ENCODE measurements at places on chromosomes 12 and 14.

GRCh38 chr14:23153851-23154796, 29.3 kb downstream of the SLC7A8 start:
- DNase-seq: peak; percentile 79

GRCh38 chr12:128339631-128340030, 72.7 kb downstream of the TMEM132C start:
- no peak for DNase-seq

DNA sequence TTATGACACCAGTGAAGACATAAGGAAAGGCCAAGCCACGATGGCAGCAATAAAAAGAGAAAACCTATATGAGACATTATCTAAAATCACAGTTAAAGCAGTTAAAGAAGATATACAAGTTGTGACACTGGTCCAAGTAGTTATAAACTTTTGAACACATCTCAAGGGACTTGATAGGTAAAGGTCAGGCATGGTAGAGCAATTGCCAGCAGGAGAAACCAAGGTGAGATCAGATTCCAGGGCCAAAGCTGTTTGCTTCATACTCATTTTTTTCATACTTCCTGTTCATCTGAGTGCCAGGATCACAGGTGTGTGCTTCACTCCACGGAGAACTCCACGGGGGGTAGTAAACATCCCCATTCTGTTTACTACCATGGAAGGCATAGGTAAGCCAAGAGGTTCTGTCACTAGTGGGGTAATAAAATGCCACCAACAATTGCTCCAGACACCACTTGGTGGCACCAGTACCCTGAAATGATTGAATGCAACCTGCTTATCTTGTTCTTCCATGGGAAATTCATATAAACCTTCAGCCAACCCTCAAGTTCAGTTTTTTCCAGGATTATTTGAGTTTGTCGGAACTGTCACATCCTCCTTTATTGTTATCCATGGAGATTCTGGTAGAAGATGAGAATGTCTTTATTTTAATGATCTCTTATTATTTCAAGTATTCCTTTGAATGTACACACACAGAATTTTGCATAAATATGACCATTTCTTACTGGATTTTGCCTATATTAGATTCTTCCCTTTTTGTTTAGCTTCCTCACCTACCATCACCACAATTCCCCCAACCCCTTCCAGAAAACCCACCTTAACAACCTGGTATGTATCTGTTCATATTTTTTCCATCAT, 59.2 kb upstream of the TSPAN8 start:
- peak; percentile 68 for DNase-seq

GRCh38 chr12:94889445-94890210, 113.9 kb downstream of the NDUFA12 start:
- DNase-seq: no peak

DNA sequence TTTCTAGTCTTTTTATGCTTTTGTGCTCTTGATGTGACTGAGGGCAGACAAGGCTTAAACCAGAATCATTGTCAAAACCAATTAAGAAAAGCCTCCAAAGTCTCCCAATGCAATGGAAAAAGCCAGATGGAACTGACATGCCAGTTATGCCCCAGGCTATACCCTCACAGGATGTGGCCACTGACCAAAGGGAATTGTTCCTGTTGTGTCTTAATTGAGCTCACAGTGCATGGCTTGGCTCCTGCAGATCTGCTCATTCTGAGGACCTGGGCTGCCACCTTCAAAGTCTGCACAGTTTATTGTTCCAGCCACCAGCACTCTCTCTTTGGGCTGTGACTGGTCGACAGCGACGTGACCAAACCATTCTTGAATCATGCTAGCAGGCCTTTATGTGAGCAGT, 17.1 kb upstream of the BICD1 start:
- DNase-seq: no peak

DNA sequence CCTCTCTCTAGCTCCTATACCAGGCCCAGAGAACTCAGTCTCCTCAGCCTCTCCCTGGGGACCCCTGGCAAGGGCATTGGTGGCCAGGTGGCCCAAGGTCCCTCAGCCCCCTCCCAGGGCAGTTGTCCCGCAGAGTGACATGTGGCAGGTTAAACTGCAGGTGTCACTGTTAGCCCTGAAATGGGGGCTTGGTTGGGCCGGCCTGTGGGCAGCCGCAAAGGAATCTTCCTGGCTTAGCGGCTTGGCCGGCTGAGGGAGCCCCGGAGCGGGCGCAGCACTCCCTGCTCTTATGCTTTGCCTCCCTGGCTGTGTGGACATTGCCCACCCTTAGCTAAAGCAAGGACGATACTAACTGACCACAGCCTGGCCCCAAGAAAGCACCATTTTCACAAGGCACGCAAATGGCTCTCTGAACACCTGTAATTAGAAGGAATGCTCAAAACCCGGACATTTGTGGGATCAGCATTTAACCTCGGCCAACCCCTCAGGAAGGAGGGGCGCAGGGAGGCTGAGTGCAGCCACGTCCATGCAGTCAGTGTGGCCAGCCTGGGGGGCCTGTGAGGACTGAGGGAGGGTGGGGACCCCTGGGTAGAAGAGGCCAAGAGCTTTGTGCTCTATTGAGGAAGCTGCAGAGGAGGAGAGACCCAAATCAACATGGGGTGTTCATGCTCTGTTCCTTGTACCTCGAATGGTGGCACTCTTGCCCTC, 82.2 kb downstream of the PAPOLA start:
- no peak for DNase-seq

DNA sequence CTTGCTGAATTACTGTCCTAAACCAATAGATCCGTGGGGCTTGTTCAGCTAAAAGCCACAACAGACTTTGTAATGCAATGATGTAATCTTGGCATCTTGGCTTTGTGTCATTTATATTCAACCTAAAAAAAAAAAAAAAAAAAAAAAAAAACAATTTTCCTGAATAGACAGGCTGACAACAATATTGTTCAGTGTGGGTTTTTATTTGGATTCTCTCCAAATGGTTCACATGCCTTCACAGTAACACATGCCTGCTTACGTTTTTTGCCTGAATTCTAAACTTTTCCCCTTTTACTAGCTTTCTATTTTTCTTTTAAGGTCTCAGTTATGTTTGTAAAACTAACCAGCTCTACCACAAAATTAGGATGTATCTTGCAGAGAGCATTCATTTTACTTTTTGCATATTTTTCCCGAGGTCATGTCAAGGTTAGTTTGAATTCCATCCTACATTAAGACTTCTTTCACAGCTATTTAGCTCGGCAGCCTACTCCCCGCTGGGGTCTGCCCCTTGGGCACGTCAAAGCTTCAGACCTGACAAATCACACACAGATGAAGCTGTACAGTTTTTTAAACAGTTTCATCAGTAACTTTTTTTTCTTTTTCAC, 213.7 kb upstream of the NPAS3 start:
- no peak for DNase-seq

DNA sequence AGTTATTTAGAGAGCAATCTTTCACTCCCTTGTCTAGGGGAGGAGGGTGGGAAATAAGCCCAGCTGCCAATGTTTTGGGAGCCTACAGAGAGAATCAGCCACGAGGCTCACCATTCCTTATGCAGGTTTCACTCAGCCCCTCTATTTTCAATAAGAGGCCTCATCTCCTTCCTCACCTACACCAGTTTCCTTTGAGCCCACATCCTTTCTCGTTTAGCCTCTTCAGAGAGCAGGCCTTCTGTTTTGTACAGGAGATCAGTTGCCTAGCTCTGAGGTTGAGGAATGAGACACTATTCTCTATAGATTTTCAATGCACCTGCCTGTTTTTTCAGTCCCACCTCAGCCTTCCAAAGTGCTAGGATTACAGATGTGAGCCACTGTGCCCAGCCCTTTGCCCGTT, 17.9 kb downstream of the SNAPC1 start:
- DNase-seq: no peak

DNA sequence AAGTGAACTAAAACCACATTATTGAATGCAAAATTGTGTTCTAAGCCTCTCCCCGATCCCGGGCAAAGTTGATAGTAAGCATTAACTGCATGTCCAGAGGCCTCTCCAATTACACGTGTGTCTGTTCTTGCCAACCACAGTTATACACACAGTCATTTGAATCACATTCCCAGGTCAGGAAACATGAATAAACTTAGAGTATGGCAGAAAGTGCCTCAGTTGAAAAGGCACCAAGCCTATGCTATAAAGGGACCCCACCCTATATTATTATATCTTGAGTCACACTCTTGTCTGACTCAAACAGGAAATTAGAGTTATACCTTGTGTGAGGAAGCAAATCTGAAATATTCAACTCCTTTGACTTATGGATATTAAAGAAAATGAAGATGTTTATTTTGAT, 128.3 kb upstream of the STXBP6 start:
- no peak for DNase-seq

GRCh38 chr12:91561301-91561957, 378.8 kb upstream of the DCN start:
- no peak for DNase-seq

DNA sequence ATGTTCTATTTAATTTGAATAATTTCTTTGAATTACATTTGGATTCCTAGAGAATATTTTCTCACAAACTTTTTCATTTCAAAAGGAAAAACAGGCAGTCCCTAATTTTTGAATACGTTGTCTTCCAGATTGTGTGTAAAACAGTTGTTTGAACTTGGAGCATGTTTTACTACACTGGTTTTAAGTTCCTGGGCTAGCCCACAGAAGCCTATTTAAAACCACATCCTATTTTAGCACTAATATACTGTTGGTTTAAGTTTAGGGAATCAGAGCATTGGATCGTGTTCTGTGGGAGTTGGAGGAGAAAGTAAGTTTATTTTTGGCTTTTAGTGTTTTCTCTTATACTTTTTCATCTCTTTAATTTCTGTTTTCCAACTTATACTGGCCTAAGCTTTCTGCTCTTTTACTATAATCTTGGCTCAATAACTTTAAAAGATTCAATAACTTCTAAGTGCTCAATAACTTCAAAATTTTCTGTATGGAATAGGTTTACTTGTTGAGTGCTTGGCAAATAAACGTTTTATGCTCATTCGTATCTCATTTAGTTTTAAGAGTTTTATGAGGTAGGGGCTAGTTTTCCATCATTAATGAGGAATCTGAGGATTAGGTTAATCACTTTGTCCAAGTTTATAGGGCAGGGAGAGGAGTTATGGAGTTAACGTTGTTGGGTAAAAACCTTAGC, 14.9 kb downstream of the LEMD3 start:
- DNase-seq: no peak

DNA sequence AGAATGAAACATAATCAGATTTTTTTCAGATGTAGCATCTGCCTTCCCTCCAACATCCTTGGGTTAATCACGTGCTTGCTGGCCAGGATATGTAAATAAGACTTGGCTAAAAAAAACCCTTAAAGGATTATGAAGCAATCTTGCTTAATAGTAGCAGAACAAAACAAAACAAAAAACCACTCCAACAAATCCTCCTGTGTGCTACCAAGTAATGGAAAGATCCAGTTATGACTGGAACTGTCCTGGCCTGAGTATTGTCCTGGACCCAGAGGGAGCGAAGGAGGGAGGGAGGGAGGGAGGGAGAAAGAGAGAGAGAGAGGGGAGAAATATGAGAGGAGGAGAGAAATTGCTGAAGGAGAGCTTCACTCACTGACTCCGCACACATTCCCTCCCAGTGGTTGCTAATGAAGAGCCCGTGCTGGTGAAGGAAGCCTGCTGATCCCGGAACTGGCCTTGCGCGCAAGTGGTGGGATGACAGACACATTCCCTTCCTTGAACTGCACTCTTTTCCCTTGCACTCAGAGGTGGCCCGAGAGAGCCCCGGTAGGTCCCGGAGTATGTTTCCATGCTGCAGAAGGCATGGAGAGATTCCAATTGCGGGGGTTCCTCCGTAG, 57.2 kb downstream of the HMGA2 start:
- DNase-seq: peak; percentile 69

GRCh38 chr14:96145116-96145864, 59.3 kb upstream of the BDKRB2 start:
- DNase-seq: no peak

GRCh38 chr14:28305938-28306337, 460.6 kb upstream of the FOXG1 start:
- no peak for DNase-seq

DNA sequence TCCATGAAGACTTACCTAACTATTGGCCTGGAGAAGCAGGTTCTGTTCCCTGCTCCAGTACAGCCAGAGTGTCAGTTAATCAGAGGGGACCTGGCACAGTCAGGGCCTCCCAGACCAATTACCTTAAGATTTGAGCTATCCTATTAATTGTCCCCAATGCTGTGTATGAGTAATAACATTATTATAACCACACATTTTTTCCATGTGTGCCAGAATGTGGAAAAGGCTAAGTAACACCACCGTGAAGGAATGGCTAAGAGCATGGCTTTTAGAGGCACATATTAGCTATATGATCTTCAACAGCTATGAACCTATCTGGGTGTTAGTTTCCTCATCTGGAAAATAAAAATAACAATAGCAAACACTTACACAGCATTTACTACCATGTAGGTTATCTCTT, 111.1 kb upstream of the RAP1B start:
- DNase-seq: no peak

DNA sequence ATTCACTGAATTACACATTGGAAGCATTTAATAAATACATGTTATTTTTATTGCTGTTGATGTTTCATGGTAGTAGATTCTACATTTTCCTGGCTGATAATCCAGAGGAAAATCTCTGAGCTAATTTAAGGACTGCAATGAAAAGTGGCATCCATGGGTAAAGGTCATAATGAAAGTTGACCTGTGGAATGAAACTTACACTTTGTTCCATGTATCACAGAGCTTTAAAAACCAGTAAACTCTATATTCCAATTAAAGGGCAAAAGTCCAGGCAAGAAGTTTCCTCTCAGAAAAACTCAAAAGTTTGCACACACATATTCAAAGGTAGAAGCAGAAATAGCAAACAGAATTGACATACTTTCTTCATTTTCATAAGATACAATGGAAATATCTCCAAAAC, 44.8 kb upstream of the MYF6 start:
- no peak for DNase-seq

- no peak for DNase-seq
These were observed 11.0 kb downstream of the GCH1 start for GRCh38 chr14:54891471-54892245.

DNA sequence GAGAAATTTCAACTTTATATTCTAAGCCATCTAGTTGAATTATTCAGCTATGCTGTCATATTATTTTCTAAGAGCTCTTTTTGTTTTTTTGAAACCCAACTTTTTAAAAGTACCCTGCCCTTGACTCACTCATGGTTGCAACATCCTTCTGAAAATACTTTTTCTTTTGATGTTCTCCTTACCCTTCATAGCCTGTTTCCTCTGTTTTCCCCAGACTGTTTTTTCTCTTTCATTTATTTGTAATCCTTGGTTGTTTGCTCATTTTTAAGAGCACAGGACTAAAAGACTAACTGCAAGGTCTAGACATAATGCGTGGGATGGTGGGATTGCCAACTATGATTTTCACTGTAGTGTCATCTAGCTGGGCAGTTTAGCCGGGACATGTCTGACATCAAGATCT, 21.2 kb upstream of the CDKL1 start:
- DNase-seq: no peak

DNA sequence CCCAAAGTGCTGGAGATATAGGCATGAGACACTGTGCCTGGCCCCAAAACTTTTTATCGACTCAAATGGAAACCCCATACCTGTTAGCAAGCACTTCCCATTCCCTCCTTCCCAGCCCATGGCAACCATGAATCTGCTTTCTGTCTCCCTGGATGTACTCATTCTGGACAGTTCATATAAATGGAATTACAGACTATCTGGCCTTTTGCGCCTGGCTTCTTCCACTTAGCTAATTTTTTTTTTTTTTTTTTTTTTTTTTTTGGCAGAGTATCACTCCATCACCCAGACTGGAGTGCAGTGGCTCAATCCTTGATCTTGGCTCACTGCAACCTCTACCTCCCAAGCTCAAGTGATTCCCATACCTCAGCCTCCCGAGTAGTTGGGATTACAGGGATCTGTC, 134.5 kb upstream of the MED13L start:
- DNase-seq: no peak
